ENCODE measurements at places on chromosomes 13 and 19.

- peak; percentile 40 for DNase-seq
These were observed 1.4 kb upstream of the PAN3 start for GRCh38 chr13:28136916-28137315.

DNA sequence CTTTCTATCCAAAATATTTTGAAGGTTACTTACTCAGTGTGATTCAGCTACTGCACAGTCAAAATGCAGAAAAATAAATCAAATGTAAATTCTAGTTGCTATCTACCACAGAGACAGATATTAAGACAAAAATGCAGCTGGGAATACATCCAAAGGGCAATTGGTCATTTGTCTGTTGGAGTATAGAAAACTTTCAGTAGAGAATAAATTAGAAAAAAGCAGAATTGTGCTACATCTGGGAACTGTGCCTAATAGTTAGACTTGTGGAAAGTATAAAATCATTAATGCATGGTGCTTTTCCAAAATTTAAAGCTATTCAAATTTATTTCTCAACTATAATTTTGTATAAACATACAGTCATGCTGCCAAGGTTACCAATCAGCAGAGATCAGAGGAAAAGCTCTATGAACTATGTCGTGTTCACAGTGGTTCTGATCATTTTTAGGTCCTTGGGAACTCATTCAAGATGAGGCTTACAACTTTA, 1635.8 kb downstream of the PCDH9 start:
- no peak for DNase-seq

GRCh38 chr19:49149652-49150105, 5.5 kb downstream of the HRC start:
- DNase-seq = peak; percentile 70

DNA sequence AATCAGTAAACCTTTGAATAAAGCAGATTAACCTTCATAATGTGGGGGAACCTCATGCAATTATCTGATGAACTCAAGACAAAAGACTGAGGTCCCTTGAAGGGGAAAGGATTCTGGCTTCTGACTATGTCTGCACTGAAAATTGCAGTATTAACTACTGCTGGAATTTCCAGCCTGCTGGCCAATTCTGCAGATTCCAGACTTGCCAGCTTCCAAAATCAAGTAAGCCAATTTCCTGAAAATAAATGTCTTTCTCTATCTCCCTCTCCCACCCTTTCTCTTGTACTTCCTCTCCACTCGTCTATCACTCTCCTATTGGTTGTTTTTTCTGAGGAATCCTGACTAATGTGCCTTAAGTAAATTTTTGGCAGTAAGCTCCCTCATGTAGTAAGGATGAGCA, 1479.9 kb upstream of the PRR20A start:
- no peak for DNase-seq

DNA sequence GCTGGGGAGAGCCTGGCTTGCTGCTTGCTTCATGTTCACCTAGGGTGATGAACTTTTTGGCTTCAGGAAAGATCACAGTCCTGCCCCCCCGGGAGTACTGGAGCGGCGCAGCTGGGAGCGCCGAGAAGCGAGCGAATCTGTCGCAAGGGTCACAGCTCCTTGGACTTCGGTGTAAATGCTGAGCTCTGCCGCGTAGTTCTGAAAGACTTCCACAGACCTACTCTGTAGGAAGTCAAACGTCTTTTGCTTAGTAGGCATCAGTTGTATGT, 2.7 kb downstream of the ING1 start:
- peak; percentile 48 for DNase-seq

GRCh38 chr13:59651479-59651878, 512.2 kb downstream of the DIAPH3 start:
- no peak for DNase-seq

GRCh38 chr19:15091918-15092753, 10.1 kb downstream of the OR1I1 start:
- DNase-seq = peak; percentile 78

DNA sequence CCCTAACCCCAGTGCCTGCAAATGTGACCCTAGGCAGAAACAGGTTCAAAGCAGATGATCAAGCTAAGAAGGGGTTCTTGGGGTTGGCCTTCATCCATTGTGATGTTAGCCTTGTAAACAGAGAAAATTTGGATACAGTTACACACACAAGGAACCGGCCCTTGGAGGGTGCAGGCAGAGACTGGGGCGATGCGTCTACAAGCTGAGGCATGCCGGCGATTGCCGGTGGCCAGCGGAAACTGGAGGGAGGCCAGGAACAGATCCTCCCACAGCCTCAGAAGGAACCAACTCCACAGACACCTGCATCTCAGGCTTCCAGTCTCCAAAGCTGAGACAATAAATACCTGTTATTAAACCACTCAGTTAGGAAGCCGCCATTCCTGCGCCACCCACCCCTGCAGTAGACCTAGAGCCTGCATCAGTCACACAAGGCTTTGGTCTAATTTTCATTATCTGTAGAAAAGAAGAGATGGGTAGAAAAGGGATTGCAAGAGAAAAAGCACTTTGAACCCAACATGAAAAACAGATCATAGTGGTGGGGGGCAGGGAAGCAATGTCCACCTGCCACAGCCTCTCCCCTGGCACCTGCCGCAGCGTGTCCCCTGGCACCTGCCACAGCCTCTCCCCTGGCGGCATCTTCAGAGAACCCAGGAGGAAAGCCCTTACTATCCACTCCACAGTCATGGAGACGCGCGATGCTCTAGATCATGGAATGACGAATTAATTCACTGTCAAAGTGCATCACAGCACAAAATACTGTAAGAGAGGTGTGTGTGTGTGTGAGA, 119.7 kb upstream of the SOX1 start:
- no peak for DNase-seq

- DNase-seq = no peak
These were observed 21.7 kb downstream of the EDNRB start for GRCh38 chr13:77896977-77897376.

GRCh38 chr19:1618157-1619093, 13.2 kb upstream of the UQCR11 start:
- peak; percentile 10 for DNase-seq

DNA sequence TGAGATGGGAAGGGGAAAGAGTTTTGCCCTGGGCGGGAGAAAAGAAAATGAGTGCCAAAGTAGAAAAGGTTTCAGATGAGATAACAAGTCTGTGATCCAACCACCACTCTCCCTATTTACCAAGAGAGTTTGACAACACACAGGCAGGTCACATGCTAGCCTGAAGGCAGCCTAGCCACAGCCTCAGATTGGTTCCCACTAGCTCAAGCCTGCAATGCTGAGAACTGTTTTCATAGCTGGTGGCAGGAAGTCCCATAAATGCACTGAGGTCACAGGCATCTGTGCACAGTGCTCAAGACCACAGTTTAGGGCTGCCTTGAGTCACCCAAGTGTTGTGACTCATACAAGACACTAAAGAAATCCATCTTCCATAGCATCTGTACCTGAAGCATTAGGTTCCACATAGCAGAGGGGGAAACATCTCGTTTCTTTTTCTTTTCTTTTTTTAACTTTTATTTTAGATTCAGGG, 18.5 kb upstream of the POP4 start:
- peak; percentile 34 for DNase-seq

GRCh38 chr19:49879243-49879963, 1.9 kb downstream of the TBC1D17 start:
- DNase-seq = no peak

- DNase-seq = no peak
These were observed 150.8 kb downstream of the B3GLCT start for GRCh38 chr13:31350560-31350959.

DNA sequence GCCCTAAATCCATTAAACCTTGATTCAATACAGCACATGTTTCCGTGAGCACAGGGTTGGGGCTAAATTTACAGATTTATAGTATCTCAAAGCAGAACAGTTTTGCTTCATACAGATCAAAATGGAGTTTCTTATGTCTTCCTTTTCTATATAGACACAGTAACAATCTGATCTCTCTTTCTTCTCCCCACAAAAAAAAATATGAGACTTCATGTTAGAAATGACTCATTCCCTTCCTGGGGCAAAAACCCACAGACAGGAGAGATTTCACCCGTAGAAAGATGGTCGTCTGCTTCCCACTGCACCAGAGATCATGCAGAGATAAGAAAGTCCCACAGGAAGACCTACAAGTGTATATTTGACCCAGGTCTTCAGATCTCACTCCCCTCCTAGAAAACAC, 7.7 kb upstream of the ZNF611 start:
- no peak for DNase-seq

GRCh38 chr13:20401531-20401930, 124.1 kb downstream of the CRYL1 start:
- no peak for DNase-seq

- peak; percentile 9 for DNase-seq
These were observed 1.1 kb downstream of the SAFB2 start for GRCh38 chr19:5621311-5621944.

DNA sequence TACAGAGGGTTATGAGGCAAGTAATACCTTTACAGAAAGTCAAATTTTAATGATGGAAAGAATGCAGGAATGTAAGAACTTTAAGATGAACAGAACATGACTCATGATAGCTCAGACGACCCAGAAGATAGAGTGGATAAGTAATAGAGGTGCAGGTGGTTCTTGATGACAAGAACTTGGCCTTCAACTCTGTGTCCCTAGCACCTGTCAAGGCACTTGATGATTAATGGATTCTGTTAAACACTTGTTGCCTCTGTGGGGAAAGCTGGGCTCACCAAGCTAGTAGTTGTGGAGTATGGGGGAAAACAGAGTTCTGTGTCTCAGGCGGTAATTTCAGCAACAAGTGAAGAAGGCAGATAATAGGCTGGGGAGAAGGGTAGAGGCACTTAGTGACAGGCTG, 306.2 kb downstream of the ATP8A2 start:
- DNase-seq = no peak

- DNase-seq = no peak
These were observed 275.3 kb upstream of the ZNF507 start for GRCh38 chr19:32070101-32070500.

GRCh38 chr19:35715355-35715809, 2.4 kb upstream of the KMT2B start:
- no peak for DNase-seq

- peak; percentile 43 for DNase-seq
These were observed 969 bp upstream of the POMP start for GRCh38 chr13:28657784-28658538.

All from suppressor macrophage treated with lipopolysaccharide for 1 hour (primary cell).